AG08395 (cell line): ENCODE measurements at places on chromosomes 2 and 18.

GRCh38 chr2:117770730-117771129 lies 43.8 kb upstream of the DDX18 start:
- DNase-seq = no peak

- peak; percentile 54 for DNase-seq
These were observed 12.4 kb downstream of the IL1F10 start for GRCh38 chr2:113080134-113080533.

GRCh38 chr18:11149441-11150270 lies at the start of gene PIEZO2:
PIEZO2 (minus strand) TSS chr18:11149569; CDS start chr18:11148588, 981 bp downstream.
- DNase-seq = peak; percentile 86

- no peak for DNase-seq
These were observed 185.4 kb downstream of the INHBB start for GRCh38 chr2:120531365-120531764.

DNA sequence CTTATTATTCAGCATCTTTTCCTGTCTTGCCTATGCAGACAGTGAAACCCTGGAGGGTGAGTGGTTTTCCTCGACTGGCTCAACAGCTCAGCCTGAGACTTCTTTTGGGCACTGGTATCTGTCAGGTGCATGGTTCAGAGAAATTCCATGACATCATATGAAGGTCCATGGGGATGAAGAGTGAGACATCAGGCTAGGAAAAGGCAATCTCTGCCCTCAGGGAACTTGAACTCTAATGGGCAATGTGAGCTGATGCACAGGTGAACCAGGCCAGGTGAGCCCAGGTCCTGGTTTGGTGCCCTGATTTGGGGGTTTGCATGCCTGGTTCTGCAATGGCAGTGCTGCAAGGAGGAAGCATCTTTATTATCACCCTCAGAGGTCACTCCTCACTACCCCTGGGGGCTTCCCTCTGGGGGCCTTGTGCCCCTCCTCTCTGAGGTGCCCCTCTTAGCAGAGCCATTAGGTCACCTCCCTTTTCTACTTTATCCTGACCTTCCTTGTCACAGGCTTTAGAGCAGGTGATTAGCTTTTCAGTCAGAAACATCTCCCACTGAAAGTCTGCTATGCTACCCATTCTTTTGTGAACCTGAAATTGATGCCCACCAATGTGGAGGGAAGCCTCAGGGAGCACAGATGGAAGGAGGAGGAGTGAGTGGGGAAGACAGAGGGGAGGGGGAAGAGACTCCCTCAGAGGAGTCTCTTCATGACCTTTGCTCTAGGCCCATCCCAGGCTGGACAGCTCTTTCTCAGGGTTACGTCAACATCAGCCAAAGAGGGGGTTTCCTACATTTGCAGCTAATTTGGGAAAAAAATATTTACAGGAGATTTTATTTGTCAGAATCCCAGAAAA lies 47.3 kb downstream of the MERTK start:
- no peak for DNase-seq

DNA sequence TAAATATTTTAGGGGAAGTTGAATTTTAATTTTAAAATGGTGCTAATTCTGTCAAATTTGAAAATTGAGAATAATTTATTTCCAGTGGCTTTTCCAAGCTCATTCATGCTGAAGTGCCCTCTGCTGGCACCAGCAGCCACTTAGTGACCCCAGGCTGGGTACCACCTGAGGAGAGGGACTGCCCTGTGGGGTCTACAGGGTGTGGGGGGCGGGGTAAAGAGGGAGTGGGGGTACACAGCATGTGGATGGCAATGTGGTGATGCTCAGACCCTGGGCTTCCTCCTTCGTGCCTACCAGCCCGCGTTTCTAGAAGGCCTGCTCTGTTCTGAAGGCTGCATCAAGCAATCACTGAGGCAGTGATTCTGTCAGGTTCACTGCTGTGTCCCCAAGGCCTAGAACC lies 45.1 kb upstream of the SCLY start:
- no peak for DNase-seq

DNA sequence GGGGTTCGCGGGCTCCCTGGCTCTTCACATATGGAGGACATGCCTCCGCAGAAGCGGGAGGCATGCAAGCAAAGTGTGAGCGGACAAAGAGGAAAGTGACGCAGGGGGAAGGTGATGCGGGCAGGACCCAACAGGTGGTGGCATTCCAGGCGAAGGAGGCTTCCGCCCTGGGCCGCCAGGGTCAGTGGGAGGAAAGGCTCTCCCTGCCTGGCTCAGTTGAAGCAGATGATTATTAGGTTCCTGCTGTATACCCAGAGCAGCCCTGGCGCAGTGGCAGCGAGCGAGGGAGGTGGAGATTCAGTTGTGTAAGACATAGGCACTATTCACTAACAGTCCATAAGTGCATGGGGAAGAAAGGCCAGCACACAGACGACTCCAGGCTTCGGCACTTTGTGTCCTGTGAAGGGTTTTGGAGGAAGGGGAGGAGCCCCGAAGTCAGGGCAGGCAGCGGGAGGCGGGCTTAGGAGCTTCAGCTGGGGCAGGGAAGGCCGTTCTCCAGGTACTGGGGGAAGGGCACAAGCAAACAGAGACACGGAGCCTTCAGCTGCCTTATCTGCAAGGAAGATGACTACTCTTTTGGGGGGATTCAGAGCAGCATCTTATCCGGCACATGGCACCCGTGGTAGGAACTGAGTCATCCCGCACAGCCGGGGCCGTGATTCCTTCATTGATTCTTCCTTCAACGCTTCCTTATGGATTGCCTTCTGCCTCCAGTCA lies 89.8 kb downstream of the TGOLN2 start:
- DNase-seq = no peak

DNA sequence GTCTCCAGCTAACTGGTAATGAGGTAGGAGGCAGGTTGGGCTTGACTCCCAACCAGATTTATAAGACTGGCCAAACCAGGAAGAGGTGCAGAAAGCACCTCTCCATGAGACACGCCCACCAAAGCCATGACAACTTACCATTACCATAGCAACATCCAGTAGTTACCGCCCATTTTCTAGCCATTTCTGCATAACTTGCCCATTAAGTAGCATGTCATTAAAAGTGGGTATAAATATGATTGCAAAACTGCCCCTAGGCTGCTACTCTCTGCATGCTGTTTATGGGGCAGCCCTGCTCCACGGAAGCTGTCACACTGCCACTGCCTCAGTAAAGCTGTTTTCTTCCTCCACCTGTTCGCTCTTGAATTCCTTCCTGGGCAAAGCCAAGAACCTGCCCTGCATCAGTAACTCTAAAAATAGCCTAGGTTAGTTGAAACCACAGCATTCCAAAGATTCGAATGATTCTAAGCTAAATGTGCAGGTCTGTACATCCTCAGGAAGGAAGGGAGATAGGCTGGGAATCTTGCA lies 131.9 kb downstream of the ATL2 start:
- no peak for DNase-seq

- DNase-seq = no peak
These were observed 5.6 kb upstream of the WDR7 start for GRCh38 chr18:56645415-56646016.

- no peak for DNase-seq
These were observed 711 bp downstream of the GPR17 start for GRCh38 chr2:127646487-127647241.

GRCh38 chr2:144753416-144753815 lies 233.5 kb upstream of the ZEB2 start:
- no peak for DNase-seq

- DNase-seq = peak; percentile 10
These were observed 54.9 kb upstream of the MYO3B start for GRCh38 chr2:170122883-170123547.

DNA sequence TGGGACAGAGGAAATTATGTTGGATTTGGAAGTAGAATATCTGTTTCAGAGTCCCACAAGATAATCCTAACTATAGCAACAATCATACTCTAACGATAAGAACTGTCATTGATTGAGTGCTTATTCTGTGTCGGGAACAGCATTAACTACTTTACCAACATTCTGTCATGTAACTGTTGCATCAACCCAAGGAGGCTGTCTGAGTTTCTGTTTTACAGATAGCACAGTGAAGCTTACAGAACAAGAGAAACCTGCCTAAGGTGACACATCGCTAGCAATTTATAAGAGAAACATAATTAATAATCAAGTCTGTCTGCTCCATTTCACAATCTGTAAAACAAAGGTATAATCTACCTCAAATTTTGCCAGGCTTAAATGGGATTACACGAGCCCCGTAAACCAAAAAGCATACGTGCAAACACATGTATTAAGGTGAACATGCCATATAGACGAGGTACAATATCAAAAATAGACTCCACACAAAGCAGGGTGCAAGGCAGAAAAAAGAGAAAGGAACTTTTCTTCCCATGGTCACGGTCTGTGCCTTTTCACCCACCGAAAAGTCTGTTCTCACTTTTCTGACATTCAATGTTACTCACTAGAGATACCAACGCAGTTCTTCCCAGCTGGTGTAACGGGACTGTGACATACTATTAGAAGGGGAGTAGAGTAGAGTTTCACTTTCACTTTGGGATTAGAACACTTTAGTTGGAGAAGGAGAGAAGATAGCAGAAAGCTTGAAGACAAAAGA lies 37.2 kb upstream of the SLC8A1 start:
- DNase-seq = peak; percentile 32

GRCh38 chr2:161217597-161218185 lies 57.5 kb downstream of the TANK start:
- DNase-seq = no peak

GRCh38 chr2:126657636-126658318 lies 1.8 kb downstream of the GYPC start:
- DNase-seq = peak; percentile 93

- no peak for DNase-seq
These were observed 410.4 kb downstream of the RAD51AP2 start for GRCh38 chr2:17107871-17108270.

DNA sequence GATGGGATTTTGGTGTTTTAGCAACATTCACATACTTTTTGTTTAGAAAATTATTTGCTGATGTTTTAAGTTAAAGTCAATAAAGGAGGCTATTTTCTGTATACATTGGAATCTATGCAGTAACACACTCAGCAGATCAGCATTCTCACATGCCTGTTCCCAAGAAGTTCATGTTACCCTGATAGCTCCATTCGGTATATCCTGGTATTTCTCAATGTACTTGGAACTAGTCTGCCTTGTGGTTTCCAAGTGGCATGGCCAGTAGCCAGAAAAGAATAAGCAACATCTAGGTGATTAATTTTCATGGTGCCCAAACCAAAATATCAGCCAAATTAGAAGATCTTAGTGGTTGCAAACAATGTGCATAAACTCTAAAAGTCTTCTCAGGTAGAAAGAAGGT lies 5.2 kb upstream of the NCAPH start:
- DNase-seq = no peak

GRCh38 chr2:98377544-98377943 lies 31.3 kb downstream of the CNGA3 start:
- DNase-seq = no peak

DNA sequence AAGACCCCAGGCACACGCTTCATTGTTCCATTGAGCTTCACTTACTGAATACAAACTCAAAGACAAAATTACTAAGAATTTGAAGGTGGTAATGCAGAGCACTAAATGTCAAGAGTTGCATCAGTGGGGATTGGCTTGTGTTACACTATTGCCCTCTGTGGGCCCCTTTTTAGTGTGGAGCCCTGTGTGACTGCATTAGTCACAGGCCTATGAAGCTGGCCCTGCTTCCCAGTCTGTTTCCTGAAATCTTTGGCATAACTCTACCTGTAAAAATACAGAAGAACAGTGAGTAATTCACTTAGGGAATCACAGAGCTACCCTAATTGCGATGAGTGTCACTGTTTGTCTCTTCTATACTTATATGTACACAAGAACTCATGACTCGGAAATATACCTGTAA lies 40.0 kb upstream of the STPG4 start:
- DNase-seq = no peak

- DNase-seq = no peak
These were observed 133.8 kb downstream of the MEMO1 start for GRCh38 chr2:31877008-31877407.

GRCh38 chr2:30412047-30412683 lies 34.9 kb upstream of the LCLAT1 start:
- DNase-seq = peak; percentile 35

DNA sequence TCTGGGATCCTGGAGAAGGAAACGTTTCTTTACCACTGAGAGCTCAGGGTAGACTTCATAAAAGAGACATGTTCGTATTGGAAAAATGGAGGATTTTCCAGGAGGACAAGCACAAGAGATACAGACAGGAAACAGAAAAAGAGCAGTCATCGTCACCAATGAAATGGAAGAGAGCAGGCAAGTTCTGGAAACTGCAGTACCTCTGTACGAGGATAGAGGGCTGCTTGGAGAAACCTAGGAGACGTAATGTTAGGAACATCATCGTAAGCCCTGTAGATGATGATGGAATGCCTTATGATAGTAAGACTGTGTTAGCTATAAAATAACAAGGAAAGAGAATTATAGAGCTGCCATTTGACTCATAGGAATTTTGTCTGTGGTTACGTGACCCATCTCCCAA lies 121.1 kb upstream of the KLHL14 start:
- DNase-seq = no peak

GRCh38 chr2:8628866-8629209 lies 53.0 kb upstream of the ID2 start:
- DNase-seq = no peak

DNA sequence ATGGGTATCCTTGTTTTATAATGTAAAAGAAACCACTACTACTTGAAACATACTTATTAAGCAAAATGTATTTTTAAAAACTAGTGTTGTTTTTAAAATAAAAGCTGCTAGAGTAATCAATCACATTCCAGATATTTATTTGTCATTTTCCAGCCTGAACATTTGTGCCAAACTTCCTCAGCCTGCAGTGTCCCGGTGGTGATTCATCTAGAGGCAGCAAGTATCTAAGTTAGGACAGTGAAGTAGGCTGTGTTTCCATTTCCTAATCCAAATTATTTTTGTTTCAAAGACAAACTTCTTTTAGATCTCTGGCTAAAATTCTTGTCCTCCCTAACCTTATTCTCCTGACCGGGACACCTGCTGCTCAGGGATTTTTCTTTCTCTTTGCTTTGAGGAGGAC lies 12.8 kb upstream of the GCG start:
- DNase-seq = peak; percentile 56

DNA sequence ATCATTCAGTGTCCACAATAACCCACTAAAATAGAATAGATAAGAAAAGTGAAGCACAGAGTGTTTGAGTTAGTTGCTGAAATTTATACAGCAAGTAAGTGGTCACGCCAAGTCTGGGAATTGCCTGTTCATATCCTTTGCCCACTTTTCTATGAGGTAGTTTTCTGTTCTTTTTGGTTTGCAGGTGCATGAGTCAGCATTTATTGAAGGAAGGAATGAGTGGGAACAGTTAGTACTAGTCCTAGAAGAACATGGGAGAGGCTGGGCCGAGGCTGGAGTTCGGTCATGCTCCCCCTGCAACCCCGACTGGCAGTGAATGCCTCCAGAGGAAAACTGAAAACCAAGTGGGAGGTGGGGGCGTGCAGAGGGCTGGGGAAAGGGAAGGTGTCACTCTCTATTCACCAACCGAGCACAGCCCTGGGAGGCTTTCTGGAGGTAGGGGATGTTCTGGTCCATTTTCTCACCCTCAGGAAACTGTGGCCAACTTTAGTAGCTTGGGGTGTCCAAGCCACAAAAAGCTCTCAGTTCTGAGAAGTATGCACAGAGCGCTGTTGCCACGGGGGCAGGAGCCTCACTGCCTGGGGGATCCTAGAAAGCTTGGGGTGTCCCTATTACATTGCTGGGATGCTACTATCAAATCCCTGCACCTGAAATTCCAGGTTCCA lies 41.4 kb downstream of the FOSL2 start:
- DNase-seq = no peak
